Myocyte (in vitro differentiated cells): ENCODE measurements at places on chromosomes 3 and 15. TPM values are rescaled to one million over a fixed set of nuclear protein-coding genes. Genes with fewer than 3 reads are reported as not detected.

DNA sequence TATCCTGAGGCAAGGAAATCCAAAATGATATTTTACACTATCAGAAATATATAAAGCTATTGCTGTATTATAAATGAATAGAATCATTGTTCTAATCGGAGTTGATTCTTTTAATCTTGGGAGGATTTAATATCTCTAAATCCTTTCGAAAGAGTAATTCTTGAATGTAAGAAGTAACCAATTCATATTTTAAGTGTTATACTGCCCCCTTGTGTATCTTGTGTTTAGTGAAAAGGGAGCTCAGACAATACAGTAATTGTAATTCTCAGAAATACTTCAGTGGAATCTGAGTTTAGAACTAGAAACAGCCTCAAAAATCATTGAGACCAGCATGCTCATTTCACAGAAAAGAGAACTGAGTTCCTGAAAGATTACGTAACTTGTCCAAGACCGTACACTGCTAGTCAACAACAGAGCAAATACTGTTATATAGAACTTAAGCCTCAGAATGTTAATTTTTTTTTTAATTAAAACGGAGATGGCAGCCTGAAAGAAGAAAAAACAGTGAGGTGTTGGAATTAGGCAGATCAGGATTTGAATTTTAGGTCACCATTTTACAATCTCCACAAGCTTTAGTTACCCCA lies 42.9 kb downstream of the PLCH1 start:
- DNase-seq = peak; percentile 70

DNA sequence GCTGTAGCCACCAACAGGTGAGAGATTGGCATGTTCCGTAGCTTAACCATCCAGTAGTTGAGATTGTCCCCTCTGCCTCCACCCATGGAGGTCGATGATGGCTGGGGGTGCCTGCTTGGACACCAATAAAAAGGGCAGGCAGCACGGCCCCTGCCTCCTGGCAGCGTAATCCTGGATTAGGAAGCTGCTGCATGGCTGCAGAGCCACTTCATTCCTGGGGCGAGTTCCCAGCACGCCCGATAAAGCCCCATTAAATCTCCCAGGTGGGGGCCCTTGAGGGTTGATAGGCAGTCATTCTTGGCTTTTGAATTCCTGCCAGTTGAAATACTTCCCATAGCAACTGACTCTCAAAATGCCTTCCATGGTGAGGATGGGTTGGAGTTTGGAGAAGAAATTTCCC lies 67.8 kb downstream of the PLXNA1 start:
- no peak for DNase-seq

DNA sequence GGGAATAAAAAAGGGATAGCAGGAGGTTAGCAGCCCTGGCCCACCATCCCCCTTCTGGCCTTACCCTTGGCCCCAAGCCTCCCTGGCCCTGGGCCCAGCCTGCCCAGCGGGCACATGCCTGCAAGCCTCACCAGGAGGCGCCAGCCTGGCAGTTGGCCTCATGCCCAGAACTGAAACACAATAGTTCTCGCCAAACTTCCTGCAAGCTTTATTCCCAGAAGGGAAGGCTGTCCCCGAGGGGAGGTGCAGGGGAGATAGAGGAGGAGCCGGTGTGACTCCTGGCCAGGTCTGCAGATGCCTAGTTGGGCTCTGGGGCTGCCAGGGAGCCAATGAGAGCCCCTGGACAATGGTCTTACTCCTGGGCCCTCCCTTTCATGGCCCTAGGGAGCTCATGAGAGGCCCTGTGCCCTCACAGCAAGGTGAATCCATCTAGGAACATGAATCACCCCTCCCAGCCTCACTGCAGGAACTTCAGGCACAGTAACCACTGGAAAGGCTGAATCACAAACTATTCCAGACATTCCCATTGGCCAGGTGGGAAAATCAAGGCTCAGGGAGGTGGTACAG lies 4.0 kb downstream of the CCDC33 start:
- DNase-seq = peak; percentile 93

GRCh38 chr3:183131735-183132134 lies 30.8 kb downstream of the LAMP3 start:
- DNase-seq = no peak

DNA sequence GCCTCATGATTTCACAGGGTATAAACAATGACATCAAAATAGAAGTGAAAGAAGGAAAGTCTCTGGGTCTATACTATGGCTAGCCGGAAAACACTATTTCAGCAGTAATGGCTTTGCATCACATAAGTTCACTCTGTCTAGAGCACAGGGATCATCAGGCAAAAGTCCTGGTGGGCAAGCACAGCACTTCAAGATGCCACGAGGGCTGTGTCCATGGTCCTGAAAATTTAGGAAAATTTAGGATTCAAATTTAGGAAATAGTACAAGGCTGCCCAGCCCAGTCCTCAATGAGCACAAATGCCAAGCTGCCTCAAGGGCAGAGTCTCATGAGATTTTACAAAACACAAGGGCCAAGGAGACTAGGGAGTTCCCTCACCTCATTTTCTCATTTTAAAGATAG lies 54.1 kb downstream of the RORA start:
- peak; percentile 48 for DNase-seq

- peak; percentile 51 for DNase-seq
Observed at GRCh38 chr3:161559177-161559998, 62.8 kb downstream of the OTOL1 start.

DNA sequence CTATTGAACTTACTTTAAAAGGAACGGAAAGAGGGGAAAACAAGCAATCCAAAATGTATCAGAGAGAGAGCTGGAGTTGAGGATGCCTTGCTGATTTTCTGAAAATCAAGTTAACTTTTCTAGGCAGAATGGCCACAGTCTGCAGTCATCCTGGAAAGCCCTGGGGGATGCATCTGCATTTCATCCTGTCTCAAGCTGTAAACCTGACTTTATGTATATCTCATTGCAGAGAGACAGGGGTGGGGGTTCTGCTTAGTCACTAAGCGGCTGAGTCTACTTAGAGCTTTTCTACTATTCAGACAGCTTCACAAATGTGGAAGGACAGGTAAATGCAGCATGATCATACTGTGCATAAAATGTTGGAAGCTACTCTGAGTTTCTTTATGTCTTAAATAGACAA lies 41.4 kb downstream of the MRPS25 start:
- no peak for DNase-seq

- DNase-seq = no peak
Observed at GRCh38 chr15:27899583-27900285, 199.4 kb downstream of the OCA2 start.

Gene FANCD2OS
- not detected in 2 replicates for total RNA-seq

Gene ITIH1
- total RNA-seq = not detected in 2 replicates

Gene CYP11A1
- total RNA-seq = not detected in 2 replicates
